ENCODE measurements at places on chromosomes 3 and 15. TPM values are rescaled to one million over a fixed set of nuclear protein-coding genes. Genes with fewer than 3 reads are reported as not detected.
A peak's percentile ranks its signal among the peaks of the same experiment; 100 is the strongest.

- peak; percentile 68 for DNase-seq
These were observed 105.7 kb downstream of the PPP2R3A start for GRCh38 chr3:136070953-136071949.

Gene NANOGP8
- not detected for total RNA-seq

DNA sequence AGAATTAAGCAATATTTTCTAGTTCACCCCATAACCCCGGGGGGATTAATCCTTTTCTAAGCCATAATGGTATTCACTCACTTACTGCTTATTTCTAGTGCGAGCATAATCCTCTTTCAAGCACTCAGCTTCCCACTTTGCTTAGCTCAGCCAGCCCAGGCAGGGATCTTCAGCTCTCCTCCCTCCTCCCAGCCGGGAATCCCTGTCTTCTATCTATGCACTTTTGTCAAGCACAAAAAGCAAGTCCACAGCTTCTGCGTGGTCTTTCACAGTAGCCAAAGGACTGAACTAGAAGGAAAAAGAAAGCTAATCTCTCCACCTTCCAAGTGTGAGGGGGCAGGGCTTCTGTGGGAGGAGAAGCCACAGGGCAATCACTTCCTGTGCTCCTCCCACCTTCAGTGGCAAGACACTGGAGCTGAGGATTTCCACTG, 62.8 kb downstream of the PEX5L start:
- DNase-seq: no peak

DNA sequence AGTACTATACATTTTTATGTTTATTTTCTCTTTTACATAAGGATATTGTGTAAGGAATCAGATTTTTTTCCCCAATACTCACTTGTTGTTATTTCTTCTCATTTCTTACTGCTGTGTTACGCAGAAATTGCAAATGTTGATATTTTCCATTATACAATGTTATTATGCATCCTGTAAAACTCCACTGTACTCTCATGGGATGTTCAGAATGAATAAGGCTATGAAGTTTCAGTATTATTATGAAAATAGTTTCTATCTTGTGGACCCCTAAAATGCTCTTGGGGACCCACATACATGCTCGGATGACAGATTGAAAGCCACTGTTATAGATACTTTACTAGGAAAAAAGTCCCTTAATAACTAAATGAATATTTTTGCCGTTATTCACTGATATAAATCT, 329.4 kb downstream of the EPHA3 start:
- no peak for DNase-seq

- DNase-seq: no peak
These were observed 198.1 kb upstream of the ATP10A start for GRCh38 chr15:26061248-26061647.

DNA sequence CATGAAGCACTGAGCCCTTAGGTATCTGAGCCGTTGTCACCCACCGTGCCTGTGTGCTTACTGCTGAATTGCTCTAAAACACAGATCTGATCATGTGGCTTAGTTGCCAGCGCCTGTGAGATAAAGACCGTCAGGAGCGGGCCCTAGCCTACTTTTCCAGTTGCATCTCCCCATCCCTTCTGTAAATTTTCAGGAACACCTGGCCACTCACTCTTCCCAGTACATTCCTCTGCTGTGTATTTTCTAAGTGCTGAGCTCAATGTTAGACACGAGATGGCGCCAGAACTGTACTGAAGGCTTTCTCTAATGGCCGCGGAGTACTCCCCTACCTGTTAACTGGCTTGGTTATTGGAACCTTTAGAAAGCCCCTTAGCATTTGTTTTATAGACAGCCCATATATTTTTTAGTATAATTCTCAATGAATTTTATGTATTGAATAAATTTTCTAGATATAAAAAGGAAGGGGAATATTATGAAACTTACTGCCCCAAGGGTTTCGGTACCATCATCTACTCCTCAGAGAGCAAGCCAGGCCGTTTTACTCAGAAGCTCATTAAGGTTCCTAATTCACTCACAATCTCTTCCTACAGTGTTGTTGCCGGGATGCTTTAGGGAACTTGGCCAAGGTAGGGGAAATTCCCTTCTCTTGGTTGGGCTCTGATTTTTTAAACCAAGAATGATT, 16.7 kb upstream of the WNT7A start:
- peak; percentile 86 for DNase-seq

Gene CPN2
- total RNA-seq: not detected

DNA sequence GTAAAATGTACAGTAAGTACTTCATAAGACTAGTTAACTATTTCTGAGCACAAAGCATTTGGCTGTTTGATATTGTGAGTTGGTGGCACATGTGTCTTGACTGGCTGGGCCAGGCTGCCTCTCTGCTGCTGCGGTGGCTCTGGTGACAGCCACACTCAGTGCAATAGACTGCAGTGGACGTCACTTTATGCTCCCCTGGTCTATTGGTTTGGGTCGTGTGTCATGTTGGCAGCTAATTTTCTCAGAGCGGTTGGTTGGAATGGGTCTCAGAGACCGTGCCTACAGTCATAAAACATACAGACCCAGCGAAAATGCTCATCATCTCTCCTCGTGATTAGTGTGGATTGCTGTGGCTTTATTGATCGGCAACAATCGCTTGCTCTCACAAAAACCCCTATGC, 71.3 kb downstream of the SV2B start:
- DNase-seq: no peak

- DNase-seq: peak; percentile 92
These were observed 5.6 kb upstream of the FEM1B start for GRCh38 chr15:68271854-68272471.

GRCh38 chr3:44674211-44674610, 25.7 kb downstream of the ZNF35 start:
- no peak for DNase-seq

Gene GOLGA6L10
- under 0.01 TPM for total RNA-seq

Gene ZNF662
- total RNA-seq: 1.4 TPM

- DNase-seq: no peak
These were observed 288.0 kb upstream of the CTNNB1 start for GRCh38 chr3:40911264-40911663.

- peak; percentile 80 for DNase-seq
These were observed 319 bp downstream of the LNP1 start for GRCh38 chr3:100401674-100402041.

GRCh38 chr3:14452740-14453710, 50.6 kb downstream of the SLC6A6 start:
- peak; percentile 96 for DNase-seq

Gene NR1I2
- total RNA-seq: not detected

- DNase-seq: no peak
These were observed 106.8 kb downstream of the SEMA6D start for GRCh38 chr15:47824147-47824546.

DNA sequence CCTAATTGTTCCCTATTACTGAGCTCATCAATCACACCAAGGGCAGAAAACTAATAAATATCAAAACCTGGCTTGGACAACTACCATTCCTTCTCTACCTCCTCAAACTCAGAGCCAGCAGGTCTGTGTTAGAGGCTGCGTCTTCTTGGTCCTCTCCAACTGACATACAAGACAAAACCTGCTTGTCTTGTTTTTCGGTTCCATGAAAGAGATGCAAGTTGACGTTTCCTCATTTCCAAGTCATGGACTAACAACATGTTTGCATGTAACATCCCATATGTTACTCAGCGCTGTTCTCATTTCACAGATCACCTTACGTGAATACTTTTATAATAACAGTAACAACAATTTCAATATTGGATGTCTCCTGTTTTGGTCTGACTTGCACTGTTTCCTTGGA, 110.9 kb downstream of the LMLN start:
- DNase-seq: no peak

DNA sequence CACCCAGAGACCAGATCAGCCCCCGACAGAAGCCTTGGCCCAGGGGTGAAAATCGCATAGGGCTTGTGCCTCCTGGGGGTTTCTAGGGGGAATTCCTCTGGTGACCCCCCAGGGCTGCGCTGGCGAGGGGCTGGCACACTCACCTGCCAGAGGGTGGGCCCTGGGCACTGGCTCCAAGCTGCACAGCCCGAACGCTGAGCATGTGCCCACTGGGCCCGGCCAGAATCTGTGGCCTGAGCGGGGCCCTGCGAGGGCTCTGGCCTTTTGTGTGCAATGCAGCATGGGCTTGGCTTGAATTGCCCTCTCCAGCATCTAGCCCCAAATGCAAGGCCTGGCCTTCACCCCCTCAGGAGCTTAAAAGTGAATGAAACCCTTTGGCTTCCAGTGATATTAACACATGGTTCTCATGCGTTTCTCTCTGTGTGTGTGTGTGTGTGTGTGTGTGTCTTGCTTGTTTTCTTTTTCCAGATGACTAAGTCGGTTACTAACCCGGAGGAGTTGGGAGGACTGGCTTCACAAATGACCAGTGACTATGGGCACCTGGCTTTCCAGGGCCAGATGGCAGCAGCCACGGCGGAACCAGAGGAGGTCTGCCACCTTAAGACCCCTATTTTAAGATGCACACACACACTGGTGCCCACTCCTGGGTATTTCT, 259.1 kb upstream of the TPM1 start:
- DNase-seq: peak; percentile 87

Gene GOLGA8K
- total RNA-seq: not detected

DNA sequence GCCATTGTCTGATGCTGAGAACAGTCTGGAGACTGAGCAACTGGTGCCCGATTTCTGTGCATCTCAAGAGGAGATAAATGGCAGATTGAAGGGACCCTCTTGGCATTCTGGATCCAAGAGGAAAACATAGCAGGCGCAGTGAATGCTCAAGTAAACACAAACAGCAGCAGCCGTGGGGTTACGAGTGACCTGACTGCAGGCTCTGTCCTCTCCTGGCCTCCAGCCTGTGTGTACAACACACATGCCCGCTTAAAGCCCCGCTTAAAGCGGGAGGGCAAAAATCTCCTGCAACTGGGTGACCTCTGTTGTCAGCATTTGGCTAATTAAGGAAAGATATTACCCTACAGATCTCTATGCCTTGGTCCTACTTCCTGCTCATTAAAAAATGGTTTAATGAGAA, 120.5 kb downstream of the GREM1 start:
- DNase-seq: peak; percentile 42

Gene PLA2G4E
- not detected for total RNA-seq

GRCh38 chr3:188584162-188584529, 430.2 kb downstream of the LPP start:
- DNase-seq: peak; percentile 87

DNA sequence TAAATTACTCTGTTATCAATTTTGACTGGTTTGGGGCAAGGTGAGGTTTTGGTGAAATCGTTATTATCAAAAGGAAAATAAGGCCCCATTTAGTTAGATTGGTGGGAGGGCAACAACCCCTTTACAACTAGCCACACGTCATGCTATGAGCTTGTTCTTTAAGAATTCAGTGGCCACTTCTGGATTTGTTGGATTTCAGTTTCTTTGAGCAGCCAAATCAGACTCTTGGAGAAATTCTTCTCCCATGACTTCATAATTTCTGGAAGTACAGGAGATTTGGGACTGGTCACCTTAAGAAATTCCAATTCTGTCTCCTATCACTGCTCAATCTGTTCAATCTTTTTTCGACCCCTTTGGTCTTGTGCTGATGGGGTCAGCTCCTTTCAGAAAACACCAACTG, 14.8 kb upstream of the WNT5A start:
- peak; percentile 42 for DNase-seq

GRCh38 chr15:63675263-63675662, 78.1 kb downstream of the FBXL22 start:
- no peak for DNase-seq

GRCh38 chr3:56952061-56952460, 108.4 kb upstream of the SPATA12 start:
- DNase-seq: no peak

Gene LRRIQ4
- not detected for total RNA-seq

DNA sequence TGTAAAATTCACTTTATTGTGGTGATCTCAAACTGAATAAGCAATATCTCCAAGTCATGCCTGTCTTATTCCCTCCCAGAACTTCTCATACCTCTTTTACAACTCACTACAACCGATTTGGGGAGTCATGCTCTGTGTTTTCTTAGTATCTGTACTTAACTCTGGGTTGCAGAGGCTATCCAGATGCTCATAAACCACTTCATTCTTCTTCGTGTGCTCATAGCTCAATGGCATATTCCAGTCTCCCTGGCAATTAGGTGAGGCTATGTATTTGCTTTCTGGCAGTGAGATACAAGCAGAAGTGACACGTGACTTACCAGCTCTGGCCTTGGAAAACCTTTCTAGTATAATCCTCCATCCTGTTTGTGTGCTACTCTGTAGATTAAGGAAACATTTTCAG, 360.9 kb downstream of the ZNF385D start:
- peak; percentile 95 for DNase-seq

DNA sequence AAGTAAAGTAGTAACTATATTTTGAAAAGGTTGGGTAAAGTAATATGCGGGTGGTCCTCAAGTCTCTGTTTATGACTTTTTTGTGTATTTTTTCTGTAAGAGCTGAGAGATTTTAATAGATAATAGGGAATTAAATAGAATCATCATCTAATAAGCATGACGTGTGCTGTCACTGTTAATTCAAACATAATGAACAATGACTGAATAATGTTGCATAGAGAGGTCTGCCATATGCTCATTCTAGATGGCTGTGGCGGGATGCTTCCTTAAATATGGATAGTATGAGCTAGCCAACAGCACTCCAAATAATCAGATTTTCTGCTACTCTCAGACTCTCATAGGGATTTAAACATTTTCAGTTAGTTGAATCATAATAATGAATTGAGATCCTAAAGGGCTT, 302.8 kb upstream of the RBMS3 start:
- no peak for DNase-seq

- DNase-seq: no peak
These were observed 37.2 kb downstream of the PSTPIP1 start for GRCh38 chr15:77032052-77032646.

Gene GATM
- 0.89 TPM for total RNA-seq

Gene MTHFS
- total RNA-seq: 17.4 TPM

Gene CYP1A1
- not detected for total RNA-seq

- no peak for DNase-seq
These were observed 67.7 kb downstream of the SCAPER start for GRCh38 chr15:76837474-76837873.

DNA sequence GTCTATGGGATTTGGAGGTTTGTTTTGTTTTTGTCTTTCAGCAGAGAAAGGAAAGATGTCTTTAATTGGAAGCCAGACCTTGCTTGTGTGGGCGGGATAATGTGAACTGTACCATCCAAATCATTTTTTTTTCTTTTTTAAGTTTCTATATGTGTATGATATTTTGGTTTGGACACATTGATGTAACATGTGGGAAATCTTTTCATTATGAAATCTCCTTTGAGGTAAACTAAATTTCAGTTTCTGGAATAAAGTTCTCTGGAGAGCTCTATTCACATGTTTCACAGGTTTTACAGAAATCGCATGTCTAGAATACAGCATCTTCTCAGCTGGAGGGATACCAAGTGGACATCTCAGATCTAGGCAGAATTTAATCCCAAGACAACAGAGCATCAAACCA, 451.5 kb upstream of the MDFIC2 start:
- DNase-seq: no peak

Gene CP
- 0.51 TPM for total RNA-seq

Gene C15orf39
- 12.5 TPM for total RNA-seq

Gene ROBO2
- total RNA-seq: not detected

DNA sequence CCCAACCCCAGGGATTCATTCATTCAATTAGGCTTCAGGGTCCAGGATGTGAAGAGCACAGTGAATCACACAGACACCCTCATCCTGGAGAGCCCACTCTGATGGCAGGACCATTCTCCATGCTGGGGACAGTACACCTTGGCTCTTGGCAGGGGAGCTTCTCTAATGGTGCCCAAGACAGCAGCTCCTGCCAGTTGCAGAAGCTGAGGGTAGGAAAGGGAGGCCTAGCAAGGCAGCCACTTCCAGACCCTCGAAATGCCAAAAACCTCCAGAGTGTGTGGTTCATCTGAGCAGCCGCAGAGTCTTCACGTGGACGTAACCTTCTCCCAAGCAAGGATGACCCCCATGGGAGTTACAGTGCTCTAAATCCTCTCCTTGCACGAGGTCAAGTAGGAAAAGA, 186.2 kb downstream of the XXYLT1 start:
- DNase-seq: no peak

GRCh38 chr15:60585743-60586708, 107.1 kb upstream of the ICE2 start:
- peak; percentile 89 for DNase-seq
